ENCODE measurements at places on chromosomes 5 and 9.

DNA sequence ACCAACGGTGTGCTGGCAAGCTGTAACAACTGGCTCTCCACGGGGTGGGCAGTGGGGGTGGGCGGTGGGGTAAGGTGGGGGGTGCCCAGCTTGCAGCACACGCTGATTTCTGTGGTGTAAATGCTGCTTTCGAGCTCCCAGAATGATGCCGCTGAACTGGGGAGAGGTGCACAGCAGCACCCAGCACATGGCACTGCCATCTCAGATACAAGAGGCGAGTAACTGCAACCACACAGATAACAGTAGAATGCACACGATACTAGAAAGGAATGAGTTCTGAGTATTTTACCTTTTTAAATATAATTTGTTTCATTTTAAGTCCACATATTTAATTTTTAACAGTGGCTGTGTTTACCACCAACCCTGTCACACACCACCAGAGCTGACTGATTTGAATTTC lies 87.9 kb downstream of the SEMA4D start:
- no peak for DNase-seq

DNA sequence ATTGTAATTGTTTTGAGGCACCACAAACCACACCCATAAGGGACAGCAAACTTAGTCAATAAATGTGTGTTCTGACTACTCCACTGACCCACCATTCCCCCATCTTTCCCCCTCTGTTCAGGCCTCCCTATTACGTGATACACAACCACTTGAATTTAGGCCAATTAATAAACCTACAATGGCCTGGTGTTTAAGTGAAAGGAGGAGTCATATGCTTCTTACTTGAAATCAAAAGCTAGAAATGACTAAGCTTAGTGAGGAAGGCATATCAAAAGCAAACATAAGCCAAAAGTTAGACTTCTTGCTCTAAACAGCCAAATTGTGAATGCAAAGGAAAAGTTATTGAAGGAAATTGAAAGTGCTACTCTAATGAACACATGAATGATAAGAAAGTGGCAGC lies 14.6 kb downstream of the ZBTB43 start:
- DNase-seq, result peak; percentile 73

GRCh38 chr5:65923339-65923738 lies 3.0 kb upstream of the ERBIN start:
- no peak for DNase-seq

DNA sequence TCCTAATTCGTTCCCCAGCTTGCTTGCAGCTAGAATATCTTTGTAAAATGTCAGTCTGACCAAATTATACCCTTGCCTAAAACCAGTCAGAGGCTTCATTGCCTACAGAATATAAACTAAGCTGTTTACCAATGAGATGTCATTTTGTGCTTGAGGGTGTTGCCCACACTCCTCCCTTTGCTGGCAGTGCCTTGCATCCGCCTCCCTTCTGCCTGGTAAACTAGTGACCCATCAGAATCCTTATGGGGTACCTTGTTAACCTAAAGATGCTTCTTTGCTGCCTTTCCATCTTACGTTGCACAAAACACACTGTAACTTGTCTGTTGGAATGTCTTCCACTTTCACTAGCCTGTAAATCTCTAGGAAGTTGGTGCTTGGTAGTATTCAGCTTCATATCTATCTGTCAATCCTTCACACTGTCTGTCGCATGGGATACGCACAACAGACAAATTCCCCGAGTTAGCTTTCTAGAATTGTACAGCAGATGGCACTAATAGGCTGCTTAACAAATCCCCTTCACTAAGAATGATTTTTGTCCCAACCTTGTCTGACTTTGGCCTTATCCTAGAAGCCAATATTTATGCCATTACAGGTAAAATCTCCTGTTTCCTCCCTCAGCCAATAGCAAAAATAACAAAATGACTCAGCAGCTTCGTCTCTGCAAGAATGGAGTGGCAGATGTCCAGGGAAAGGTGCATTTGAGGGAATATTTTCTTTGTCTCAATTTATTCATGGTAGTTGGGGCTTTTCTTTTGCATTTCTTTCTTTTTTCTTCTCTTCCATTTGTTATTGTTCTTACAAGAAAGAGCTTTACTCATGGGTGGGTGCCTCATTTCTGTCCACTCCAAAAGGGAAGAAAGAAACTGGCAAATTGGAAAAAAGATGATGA lies 3.0 kb downstream of the NUDT2 start:
- DNase-seq, result peak; percentile 25

- DNase-seq, result peak; percentile 62
These were observed at the start of gene S100Z for GRCh38 chr5:76849419-76850291. S100Z (plus strand) TSS chr5:76850014; CDS start chr5:76875360, 25,346 bp downstream.

DNA sequence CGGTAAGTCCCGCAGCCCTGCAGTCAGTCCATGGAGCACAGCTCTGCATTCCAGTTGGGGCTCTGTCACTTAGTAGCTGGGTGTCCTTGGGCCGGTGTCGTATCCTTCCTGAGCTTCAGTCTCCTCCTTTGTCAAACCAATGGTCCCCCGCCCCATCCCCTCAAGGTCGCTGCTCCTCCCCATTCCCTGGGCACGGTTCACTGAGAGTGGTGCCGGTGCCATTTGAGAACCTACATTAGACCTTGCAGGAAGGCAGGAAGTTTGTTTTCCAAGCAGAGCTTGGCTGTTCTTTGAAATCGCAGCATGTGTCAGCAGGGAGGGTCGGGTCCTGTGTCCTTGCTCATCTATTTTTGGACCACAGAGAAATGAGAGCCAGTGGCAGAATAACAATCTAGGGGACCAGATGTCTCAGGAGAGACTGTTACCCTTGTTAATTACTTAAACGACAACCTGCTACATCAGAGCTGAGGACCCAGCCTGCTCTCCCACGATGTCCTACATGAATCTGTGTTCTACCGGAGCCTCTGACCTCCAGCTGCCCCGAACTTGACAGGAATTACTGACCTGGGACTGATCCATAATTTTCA lies 21.7 kb upstream of the BARHL1 start:
- no peak for DNase-seq

GRCh38 chr9:77475641-77476473 lies 172.3 kb downstream of the GNA14 start:
- DNase-seq, result peak; percentile 90

DNA sequence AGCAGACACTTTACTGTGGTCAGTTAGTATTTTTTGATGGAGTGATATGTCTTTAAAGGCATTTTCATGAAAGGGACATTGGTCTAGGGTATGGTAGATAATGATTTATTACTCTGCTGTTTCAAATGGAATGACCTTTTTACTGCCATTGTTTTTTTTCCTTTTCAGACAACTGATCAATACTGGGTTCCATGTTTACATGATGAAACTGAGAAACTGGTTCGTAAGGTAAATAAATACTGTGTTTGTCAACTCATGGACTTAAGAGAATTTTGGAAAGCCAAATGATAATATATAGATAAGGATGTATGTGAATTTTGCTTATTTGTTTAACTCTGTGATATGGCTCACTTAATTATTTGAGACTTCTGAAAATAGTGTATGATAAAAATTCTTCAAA lies 35.5 kb downstream of the VPS13A start:
- DNase-seq, result no peak

- no peak for DNase-seq
These were observed 50.7 kb upstream of the CAMK4 start for GRCh38 chr5:111173476-111173875.

DNA sequence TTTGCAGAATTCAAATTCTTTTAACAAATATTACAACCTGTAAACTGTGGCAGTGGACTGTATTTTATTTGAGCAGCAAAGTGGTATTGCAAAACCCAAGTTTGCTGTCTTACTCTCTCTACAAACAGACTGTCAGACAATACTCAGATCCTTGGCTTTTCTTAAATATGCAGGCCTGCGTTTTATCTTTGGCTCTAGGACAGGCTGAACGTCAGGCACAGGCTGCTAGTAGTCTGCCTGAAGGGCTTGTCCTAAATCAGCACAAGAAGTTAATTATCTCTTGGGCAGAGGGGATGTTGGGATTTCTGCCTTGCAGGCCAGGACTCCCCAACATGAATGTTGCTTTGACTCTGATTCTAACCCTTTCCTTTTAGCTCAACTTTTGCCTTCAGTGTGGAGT lies 147.5 kb downstream of the SLIT3 start:
- no peak for DNase-seq

DNA sequence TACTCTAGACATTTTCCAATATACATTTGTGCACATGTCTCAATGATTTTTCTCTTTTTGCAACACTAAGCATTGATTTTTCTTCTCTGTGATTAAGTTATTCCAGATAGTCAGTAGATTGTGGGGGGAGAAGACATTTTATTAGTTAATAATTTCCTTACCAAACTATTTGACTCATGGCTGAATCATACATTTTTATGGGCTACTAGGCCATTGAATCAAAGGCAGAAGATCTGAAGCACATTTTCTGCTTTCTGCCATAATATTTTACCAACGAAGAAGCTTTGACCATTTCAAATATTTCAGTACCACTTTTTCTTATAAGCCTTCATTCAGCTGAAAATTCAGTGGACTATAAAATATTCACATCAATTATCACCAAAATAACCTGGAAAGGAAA lies 175.6 kb downstream of the IRX2 start:
- no peak for DNase-seq

DNA sequence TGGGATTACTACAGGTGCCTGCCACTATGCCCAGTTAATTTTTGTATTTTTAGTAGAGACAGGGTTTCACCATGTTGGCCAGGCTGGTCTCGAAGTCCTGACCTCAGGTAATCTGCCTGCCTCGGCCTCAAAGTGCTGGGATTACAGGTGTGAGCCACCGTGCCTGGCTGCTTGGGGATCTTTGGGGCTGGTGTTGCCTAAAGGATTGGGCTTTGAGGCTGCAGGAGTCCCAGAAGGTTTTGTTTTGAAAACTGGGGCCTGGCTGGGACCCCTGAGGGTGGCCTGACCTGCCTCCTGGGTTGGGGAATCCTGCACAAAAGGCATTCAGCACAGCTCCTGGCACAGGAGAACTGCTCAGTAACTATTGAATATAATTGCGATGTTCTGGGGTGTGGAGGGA lies 25.1 kb upstream of the SHB start:
- no peak for DNase-seq

DNA sequence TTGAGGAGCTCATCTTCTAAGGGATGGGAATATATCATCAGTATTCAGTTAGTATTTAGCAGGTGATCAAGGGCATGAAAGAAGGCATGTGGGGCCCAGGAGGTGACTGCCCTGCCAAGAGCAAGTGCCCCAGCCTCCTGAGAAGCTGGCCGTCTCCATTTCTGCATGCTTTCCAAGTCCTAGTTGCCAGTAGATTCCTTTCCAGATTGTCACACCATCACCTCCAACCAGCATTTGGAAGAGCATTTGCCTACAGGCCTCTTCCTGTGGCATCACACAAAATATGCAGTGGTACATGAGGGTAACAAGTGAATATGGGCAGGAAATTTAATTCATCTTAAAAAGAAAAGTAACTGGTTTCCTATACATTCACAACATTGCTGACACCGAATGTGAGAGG lies 7.5 kb downstream of the TNFAIP8 start:
- no peak for DNase-seq

DNA sequence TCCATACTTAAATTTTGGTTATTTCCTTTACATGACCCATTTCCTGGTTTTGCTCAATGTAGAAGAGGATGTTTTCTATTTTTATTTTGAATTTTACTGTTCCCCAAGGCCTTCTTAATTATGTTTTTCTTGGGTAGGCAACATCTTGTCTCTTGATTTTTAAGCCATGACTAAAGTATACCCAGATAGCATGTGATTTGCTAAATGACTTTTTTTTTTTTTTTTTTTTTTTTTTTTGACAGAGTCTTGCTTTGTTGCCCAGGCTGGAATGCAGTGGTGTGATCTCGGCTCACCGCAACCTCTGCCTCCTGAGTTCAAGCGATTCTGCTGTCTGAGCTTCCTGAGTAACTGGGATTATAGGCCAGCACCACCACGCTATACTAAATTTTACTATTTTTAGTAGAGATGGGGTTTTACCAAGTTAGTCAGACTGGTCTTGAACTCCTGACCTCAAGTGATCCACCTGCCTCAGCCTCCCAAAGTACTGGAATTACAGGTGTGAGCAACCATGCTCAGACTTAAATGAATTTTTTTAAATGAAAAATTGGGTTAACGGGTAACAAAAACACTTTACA lies 198.6 kb upstream of the DAB2 start:
- DNase-seq, result no peak

DNA sequence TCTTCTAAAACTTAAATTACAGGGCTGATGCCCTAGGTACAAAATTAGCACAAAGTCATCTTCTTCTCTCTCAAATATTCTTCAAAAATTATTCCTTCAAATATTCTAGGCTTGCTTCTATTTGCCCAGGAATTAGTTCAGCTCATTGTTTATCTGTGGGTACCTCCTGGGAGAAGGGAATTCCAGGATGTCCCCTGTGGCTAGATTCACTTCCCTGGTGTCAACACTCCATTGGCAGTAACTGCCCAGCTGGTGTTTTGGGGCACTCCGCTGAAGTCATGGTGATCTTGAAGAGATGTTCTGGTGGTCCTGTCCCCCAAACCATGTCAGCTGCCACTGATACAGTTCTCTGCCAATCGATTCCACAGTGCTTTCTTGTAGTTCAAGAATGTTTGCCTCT lies 26.2 kb upstream of the TGFBR1 start:
- no peak for DNase-seq

- no peak for DNase-seq
These were observed 60.8 kb downstream of the SEMA4D start for GRCh38 chr9:89436963-89437625.

DNA sequence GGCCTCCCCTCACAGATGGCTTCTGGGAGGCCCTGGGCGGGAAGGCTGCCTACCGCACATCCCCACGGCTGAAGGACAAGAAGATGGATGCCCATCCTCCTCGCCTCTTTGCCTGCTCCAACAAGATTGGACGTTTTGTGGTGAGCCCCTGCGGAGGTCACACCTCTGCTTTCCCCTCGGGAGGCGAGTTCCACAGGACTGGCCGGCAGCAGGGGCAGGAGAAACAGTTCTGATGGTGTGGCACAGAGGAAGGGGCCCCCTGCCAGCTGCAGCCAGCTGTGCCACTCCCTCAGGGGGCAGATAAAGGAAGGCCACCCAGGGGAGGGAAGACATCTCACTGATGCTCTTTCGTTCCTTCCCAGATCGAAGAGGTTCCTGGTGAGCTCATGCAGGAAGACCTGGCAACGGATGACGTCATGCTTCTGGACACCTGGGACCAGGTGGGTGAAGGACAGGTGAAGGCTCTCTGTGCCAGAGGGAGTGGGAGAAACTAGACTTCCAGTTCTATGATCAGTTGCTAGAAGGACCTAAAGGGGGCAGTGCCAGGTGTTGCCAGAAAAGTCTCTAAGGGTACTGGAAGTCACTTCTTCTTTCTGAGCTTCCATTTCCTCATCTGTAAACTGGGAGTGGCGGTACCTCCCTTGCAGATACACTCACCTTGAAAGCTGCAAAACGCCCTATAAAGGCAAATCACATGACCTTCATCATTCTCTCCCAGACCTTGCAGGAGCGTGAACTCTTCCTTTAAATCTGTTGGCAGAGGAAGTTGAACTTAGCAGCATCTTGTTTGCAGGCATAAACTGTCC lies 41.0 kb downstream of the STOM start:
- DNase-seq, result no peak
